ENCODE measurements at places on chromosomes 2 and 18. TPM values are rescaled to one million over a fixed set of nuclear protein-coding genes. Genes with fewer than 3 reads are reported as not detected.

DNA sequence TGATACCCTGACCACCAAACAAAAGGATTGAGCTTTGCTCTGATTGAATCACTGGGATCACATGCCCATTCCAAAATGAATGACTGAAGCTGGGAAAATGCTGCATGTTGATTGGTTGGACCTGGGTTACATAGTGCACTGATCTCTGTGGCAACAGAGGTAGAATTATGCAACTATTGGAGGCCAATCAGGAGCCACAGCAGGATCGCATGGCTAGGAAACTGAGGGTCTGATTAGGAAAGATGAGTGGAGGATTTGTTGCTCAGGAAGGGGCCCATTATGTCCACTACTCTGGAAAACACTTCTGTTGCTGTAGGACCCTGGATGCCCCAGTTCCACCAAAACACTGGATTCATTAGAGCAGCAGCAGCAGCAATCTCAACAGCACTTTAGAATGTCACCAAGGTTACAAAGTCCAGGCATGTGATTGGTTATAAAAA is 25.9 kb upstream of the SGPP2 start:
- peak; percentile 14 for DNase-seq

GRCh38 chr18:25019931-25020330 is 332.0 kb downstream of the ZNF521 start:
- DNase-seq, result no peak

GRCh38 chr18:26271917-26272549 is 45.8 kb downstream of the TAF4B start:
- DNase-seq, result no peak

The SMC6 gene
- total RNA-seq, result 9.2 TPM

- peak; percentile 20 for DNase-seq
Observed at GRCh38 chr2:133287709-133288108, 280.6 kb downstream of the NCKAP5 start.

- no peak for DNase-seq
Observed at GRCh38 chr2:201496785-201497184, 45.2 kb downstream of the STRADB start.

- DNase-seq, result no peak
Observed at GRCh38 chr2:1141079-1141478, 190.4 kb downstream of the SNTG2 start.

All from H4 (cell line).